Stimulated activated CD4-positive, alpha-beta T cell treated with anti-CD3 and anti-CD28 coated beads, Interleukin-15, amount 100 ng/mL, for 1 hour (primary cell): ENCODE measurements at places on chromosomes 2 and 18.

- no peak for DNase-seq
Observed at GRCh38 chr2:136008205-136008865, 22.9 kb upstream of the DARS1 start.

DNA sequence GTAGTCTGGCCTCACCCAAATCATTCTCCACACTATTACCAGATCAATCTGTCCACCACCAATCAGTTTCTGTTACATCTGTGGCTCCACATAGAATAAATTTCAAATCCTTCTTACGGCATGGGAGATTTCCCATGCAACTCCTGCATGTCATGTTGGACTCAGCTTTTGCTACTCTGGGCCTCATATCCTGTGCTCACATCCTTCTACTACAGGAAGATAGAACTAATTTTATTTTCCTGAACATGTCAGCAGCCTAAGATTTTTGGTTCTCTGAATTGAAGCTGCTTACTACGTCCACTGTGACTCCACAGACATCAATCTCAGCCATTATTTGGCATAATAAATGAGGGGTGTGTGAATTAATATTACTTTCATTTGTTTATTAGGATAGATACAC, 181.1 kb downstream of the CCDC85A start:
- no peak for DNase-seq

GRCh38 chr18:68713796-68714195, 1.1 kb downstream of the TMX3 start:
- no peak for DNase-seq

DNA sequence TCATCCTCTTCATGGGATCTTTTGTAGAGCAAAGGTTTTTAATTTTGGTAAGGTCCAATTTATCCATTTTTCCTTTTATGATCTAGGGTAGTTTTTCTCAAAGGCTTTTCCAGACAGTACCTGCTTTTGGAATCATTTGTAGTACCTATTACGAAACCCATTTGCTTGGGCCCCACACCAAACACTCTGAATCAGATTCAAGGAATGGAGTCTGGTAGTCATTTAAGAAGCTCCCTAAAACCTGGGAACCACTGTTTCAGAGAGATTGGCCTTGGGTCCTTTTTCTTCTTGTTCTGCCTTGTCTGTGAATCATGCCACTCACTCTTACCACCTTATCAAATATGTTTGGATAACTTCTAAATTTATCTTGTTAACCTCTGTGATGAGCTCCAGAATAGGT, 40.3 kb downstream of the OSBPL6 start:
- DNase-seq = no peak

GRCh38 chr18:70207181-70207580, 1.7 kb upstream of the RTTN start:
- no peak for DNase-seq

- DNase-seq = no peak
Observed at GRCh38 chr2:236782938-236783337, 213.3 kb downstream of the ACKR3 start.

GRCh38 chr2:191246820-191247380, 1.7 kb downstream of the MYO1B start:
- no peak for DNase-seq

DNA sequence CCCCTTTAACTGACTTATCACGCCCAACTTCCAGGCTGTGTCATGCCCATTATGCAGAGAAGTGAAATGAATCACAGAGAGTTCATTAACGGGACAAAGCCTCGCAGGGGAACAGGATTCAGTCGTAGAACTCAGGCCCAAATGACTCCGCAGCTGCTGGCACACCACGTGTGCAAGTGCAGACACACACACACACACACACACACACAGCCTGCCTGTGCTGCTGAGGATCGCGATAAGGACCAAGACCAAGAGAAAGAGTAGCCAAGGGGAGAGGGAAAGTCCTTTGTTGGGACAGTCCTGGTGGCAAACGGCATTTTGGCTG, 90.0 kb upstream of the TAF1B start:
- no peak for DNase-seq

DNA sequence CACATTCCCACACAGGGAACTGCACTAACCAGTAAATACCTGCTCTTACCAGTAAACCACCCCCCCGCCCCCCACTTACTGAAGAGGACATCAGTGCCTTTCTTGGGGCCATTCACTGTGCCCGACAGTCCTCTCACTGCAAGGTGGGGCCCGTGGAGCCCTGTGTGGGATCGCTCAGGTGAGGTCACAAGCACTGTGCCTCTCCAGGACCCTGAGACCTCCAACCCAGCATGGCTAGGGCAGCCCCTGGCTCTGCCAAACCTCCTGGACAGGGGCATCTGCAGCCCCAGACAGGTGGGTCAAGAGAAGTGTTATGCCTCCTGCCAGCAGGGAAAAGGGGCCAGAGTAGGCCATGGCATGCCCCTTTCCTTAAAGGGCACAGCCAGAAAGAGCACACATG, 6.7 kb upstream of the NEURL3 start:
- DNase-seq = no peak

GRCh38 chr2:20212871-20213503, 11.9 kb downstream of the SDC1 start:
- DNase-seq = no peak

DNA sequence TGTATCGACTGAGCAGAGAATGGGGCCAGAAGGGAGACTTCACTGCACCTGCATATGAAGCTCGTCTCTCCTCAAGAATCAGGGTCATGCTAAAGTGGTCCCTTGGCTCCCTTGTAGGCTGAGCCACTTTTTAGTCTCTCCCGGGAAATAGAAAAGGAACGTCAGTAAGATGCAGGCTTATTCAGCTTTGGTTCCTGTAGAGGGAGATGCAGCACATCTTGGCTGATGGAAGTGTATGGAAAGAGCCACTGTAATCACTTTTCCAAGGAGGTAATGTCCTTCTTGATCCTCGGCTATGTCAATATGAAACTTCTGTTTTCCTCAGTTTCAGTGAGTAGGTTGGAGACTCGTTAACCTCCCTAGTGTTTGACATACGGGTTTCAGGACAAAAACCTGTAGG, 235.2 kb downstream of the GCA start:
- DNase-seq = no peak

GRCh38 chr18:76167410-76167809, 327.6 kb downstream of the ZNF516 start:
- DNase-seq = no peak

DNA sequence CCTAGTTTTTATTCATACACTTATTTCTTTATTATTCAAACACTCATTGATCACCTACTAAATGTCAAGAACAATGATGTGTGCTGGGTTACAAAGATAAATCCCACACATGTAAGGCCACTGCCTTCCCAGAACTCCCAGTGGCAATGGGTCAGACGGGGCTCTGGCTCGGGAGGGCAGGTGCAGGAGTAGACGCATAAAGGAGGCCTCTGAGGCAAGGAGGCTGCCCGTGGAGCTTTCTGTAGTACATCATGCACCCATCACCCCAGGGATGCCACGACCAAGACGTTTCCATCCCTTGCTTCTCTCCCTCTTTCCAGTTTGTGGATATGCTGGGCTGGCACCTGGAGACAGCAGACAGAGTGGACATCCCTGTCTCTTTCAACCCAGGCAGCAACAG, 153.2 kb upstream of the TTC39C start:
- no peak for DNase-seq

DNA sequence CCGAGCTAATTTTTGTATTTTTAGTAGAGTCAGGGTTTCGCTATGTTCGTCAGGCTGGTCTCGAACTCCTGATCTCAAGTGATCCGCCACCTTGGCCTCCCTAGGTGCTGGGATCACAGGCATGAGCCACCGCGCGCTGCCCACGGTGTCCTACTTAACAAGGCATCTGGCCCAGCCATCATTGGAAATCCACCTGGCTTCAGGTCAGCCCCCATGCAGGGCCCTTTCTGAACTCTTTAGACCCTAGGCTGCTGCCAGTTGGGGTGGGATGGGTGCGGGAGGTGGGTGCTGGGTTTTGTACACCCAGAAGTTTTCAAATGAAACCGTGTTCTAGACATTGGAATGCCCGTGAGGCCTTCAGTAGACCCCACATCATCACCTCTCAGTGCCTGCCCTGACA, 26.6 kb upstream of the NT5DC4 start:
- DNase-seq = no peak

DNA sequence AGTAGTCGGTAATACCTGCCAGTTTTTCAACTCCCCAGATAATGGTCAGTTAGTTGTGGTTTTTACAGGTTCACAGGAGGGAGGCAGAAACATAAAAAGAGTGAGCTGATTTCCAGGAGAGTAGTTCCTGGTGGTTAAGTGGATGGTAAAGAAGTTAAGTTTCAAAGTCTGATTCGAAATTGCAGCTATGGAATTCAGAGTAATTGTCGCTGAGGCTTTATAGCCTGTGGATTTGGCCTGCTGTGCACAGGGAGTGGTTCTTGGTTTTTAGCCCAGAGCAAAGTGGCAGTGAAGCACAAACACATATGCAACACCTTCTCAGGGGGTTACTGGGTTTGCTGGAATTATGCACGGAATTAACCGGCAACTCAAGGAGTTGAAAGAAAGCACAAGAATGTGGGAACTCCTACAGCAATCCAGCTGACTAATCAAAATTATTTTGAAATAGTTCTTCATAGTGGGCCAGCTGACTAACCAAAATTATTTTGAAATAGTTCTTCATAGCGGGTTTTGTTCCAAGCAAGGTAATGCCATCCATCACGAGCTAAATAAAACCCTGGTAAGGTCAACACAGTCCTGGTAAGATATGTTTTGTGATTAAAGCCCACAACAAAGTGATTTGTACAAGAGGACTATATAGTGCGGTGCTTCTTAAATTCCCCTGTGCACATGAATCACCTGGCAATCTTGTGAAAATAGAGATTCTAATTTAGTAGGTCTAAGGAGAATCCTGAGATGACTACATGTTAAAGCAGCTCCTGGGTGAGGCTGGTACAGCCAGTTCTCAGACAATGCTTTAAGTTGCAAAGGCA, 94.4 kb downstream of the SGPP2 start:
- DNase-seq = no peak

GRCh38 chr2:109630441-109631430, 16.6 kb downstream of the SOWAHC start:
- no peak for DNase-seq

- DNase-seq = no peak
Observed at GRCh38 chr2:80086831-80087230, 217.7 kb downstream of the LRRTM1 start.

DNA sequence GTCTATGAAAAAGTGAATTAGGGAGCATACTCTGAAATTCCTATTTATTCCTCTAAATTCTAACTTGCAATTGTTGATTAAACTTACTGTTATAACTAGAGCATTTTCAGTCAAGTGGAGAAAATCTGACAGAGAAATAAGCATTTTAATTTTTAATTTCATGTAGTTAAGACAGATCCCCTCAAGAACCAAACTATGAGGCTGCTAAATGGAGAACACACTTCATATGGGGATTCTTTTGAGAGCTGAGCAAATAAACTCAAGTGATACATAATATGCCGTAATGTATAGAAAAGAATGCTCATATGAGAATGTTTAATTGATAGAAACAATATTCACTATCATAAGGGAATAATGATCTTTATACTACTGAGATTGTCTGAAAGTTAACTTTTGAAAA, 340.8 kb downstream of the ERBB4 start:
- DNase-seq = no peak

GRCh38 chr2:60796573-60797509, 40.8 kb downstream of the PAPOLG start:
- no peak for DNase-seq

- no peak for DNase-seq
Observed at GRCh38 chr2:169009865-169010579, 21.1 kb downstream of the ABCB11 start.

DNA sequence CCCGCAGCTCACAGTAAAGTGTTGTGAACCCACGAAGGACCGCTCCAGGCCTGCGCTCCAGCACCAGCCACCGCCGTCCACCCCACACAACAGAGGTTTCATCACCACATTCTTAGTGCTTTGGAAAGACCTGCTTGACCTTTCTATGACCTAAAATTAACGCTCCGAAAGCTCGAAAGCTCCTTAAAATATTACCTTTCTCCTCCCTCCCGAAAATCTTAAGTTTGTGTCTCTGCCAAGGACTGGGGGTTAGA, 149.2 kb downstream of the TWIST2 start:
- no peak for DNase-seq

DNA sequence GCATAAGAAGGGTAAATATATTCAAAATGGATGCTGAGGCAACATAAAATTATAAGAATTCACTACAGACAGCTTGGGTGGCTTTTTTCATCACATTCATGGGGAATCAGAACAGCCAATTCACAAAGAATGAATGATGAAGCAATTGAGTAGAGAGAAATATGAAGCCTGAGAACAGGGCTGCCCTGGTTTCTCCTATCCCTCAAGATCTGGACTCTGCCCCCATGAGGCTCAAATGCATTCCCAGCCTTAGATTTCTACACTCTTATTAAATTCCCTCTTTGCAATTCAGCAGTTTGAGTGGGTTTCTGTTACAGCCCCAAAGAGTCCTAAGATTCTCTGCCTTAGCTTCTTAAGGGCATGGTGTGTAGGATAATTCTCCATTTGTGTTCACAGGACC, 172.5 kb downstream of the MAIP1 start:
- DNase-seq = no peak

- no peak for DNase-seq
Observed at GRCh38 chr2:224084266-224084892, 45.3 kb upstream of the SERPINE2 start.

DNA sequence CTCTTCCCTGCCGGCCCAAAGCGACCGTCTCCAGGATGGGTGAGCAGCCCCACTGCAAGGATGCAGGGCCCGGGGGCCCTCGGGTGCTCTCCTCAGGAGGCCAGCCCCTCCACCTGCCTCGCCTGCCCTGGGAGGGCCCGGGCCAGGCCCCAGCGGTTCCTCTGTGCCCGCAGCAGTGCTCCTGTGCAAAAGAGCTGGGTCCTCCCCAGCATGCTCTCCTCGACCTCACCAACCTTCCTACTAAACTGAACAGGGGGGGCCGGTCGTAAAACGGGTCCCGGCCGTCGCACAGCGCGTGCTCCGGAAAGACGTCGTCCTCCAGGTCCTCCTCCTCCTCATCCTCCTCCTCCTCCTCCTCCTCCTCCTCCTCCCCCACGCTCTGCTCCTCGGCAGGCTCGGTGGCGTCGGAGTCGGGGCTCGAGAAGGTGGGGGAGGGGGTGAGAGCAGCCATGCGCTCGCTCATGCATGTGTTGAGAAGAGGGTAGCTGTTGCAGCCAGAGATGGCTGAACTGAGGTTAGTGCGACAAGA, 62.9 kb downstream of the KIF1A start:
- no peak for DNase-seq

DNA sequence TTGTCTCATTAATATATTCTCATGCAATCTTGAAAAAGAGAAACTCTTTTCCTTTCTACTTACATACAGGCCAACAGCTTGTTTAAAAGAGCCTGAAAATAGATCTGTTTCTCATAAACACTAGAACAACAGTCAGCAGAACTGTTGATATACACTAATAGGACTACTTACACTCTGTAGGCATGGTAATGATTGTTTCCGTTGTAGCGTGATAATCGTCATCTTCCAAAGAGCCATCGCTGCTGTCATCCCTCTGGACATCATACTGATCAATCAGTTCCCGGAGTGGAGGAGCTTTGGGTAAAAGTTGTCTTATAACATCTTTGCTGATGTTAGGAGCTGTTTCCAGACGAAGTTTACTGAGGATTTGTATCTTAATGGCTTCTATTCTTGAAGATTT, 476 bp downstream of the MSTN start:
- no peak for DNase-seq

GRCh38 chr18:58119819-58120218, 75.8 kb downstream of the NEDD4L start:
- no peak for DNase-seq
